Activated naive CD8-positive, alpha-beta T cell treated with anti-CD3 and anti-CD28 coated beads, Interleukin-2, amount 10 ng/mL, durations not matched to agents 7 days and 5 days (primary cell): ENCODE measurements at places on chromosomes 2 and 18. TPM values are rescaled to one million over a fixed set of nuclear protein-coding genes. Genes with fewer than 3 reads are reported as not detected.

DNA sequence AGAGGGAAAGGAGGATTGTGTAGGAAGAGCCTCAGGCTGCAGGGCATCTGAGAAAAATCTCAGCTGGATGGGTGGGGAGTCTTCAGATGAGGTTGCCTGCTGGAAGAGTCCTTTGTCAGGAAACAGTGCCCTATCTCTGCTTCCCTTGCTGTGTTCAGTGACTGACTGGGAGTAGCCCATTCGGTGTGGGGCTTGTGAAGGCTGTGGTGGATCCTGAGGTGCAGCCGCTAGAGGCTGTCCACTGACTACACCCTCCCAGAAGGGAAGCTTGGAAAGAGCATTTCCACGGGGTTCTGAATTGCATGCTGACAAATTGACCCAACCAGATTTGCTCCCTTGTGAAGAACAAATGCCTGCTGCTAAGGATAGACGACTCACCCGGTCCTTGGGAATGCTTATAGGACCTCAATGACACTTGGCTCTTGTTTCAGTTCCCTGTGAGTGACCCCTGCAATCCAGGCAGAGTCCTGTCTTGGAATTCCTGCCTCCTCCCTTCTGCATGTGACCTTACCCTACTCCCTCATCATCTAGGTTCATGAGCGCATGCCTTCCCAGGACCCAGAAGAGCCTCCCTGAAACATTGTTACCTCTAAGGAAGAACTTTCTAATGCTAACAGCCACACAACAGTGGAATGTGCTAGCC, 109.7 kb upstream of the FAM136A start:
- no peak for DNase-seq

GRCh38 chr2:127100251-127101047, 6.5 kb downstream of the BIN1 start:
- no peak for DNase-seq

GRCh38 chr18:23165271-23166068, 30.2 kb downstream of the CABLES1 start:
- DNase-seq: no peak

DNA sequence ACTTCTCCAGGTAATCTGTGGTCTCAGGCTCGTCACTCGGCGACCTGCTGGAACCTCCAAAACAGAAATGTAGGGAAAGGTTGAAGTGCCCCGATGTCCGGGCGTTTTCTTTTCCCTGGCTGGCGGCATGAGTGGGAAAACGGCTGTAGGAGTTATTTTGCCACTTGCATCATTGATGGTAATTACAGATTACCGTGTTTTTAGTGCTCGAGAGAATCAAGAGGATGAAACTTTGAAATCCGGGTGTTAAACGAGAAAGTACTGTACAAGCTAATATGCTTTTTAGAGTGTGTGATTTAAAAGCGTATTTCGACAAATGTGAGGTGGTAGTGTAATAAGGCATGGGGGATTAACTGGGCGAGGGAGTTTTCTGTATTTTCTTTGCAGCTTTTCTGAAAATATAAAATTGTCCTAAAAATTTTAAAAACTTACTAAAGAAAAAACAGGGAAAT, 819 bp downstream of the GRHL1 start:
- DNase-seq: no peak

DNA sequence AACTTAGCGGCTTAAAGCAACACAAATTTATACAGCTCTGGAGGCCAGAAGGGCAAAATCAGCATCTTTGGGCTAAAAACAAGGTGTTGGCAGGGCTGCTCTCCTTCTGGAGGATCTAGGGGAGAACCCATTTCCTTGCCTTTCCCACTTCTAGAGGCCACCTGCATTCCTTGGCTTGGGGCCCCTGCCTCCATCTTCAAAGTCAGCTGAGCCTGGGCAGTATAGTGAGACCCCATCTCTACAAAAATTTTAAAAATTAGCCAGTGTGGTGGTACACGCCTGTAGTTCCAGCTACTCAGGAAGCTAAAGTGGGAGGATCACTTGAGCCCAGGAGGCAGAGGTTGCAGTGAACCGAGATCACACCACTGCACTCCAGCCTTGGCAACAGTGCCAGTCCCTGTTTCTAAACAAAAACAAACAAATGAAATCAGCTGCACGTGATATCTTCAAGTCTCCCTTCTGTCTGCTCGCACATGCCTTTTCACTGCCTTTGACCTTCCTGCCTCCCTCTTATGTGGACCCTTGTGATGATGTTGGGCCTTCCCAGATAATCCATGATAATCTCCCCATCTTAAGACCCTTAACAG, 200.6 kb downstream of the ZFP36L2 start:
- DNase-seq: no peak

Gene ANKRD30B
- not detected for total RNA-seq

Gene SLC11A1
- total RNA-seq: 1.7 TPM

GRCh38 chr2:181240844-181241243, 216.3 kb upstream of the ITGA4 start:
- no peak for DNase-seq

Gene TMEM247
- total RNA-seq: not detected

DNA sequence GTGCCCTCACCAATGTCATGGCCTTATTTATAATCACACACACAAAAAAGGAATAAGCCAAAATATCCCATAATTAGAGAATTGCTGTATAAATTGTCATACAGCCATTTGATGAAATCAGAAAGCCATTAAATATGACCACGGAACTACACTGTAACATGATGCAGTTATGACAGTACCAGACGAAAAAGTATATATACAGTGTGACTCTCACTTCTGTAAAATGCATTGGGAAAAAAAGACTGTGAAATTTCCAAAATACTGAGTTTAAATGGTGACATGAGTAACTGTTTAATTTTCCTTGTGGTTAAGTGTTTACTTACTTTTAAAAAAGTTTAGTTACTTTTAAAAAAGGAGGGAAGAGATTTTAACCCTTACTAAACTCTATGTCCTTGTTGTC, 25.4 kb downstream of the UXS1 start:
- no peak for DNase-seq

- peak; percentile 43 for DNase-seq
These were observed 2.5 kb upstream of the SP100 start for GRCh38 chr2:230413479-230413878.

DNA sequence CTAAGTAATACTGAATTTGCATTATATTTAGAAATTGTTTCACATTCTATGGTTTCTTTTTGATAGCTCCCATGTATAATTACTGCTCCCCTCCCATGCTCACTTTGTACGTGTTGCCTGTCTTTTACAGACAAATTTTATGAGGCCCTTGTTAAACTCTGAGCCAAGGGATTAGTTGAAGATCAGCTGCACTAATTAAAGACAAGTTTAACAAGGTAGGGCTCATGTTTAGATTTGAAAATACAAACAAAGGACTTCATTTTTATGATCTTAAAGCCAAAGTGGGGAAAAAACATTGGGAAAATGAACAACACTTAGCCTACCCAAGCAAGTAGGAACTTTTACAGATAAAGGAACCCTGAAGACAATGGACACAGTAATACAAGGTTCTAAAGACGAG, 46.2 kb downstream of the ARHGAP28 start:
- DNase-seq: no peak

Gene ADD2
- total RNA-seq: 20.9 TPM

GRCh38 chr2:2586931-2587330, 255.9 kb upstream of the MYT1L start:
- DNase-seq: no peak

DNA sequence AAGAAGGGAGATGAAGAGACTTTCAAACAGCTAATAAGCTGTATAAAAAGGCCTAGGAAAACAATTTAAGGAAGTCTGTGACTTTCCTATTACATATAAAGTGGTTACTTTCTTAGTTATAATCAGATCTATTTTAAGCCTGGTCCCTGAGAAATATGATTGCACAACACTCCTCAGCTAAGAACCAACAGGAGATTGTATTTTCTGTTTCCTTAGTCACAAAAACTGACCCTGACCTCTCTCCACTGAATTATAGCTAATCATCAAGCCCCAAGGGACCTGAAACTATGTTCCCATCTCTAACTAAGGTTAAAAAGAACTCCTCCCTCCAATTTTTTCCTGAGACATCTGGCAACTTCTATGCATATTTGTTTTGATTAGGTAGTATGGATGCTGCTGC, 106.9 kb downstream of the ROCK1 start:
- no peak for DNase-seq

DNA sequence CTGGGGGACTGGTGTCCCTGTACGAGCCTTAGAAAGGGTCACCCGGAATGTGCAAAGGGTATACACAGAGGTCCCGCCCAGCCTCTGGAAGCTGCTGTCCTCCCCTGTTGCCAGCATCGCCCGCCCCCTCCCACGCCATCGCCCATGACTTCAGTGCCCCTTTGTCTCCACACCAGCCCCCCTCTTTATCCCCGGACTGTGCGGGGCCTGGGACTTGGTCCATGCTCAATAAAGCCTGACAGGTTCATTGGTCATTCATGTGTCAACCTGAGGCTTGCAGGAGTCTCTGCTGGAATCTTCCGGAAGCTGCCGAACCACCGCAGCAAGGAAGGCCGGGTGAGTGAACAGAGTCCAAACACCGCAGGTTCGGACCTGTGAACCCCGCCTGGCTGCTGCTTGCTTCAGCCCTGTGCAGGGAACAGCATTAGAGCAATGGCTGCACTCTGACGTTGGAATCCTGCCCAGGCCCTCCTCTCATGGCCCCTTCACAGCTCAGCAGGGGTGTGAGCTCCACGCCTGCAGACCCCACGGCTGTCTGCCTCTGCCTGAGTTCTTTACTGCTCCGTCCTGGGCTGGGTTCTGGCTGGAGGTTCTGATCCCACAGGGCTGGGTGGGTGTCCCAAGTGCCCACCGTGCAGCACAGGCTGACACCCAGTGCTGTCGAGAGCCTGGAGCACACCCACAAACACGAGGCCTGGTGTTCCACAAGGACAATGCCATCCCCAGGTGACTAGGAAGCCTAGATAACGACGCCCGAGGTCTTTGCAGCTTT, 96.5 kb downstream of the SEPTIN10 start:
- no peak for DNase-seq

DNA sequence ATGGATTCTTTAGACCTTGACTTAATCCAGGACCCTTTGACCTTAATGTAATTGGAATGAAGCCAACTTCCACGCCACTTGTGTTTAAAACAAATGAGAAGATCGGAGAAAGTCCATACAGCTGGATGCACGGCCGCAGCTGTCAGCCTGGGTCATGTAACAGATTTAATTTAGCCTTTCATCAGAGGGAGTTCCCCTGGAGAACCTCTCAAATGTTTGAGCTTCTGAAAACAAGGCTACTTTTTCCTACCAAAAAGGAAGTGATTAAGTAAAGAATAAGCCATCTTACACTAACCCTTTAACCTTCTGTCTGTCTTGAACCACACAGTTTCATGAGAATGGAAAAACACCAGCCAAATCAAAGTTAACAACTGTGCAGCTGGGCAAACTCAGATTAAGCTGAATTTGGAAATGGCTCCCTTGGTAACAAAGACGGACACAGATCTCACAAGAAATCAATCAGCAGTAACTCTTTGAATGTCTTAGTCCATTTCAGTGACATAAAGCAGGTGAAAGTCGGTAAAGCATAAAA, 103.6 kb downstream of the DOCK10 start:
- no peak for DNase-seq

Gene HOXD11
- total RNA-seq: not detected

GRCh38 chr18:11991021-11991795, 9.9 kb downstream of the IMPA2 start:
- no peak for DNase-seq

- no peak for DNase-seq
These were observed at the start of gene KIF1A for GRCh38 chr2:240819858-240820606. Gene KIF1A, minus strand, starts transcription at chr2:240820219. Its CDS starts 22,467 bp downstream, at chr2:240797752.

- no peak for DNase-seq
These were observed 40.3 kb downstream of the OSBPL6 start for GRCh38 chr2:178234648-178235047.

GRCh38 chr2:51720826-51721225, 688.9 kb upstream of the NRXN1 start:
- DNase-seq: no peak

GRCh38 chr2:24984912-24985311, 13.2 kb upstream of the DNAJC27 start:
- DNase-seq: no peak

DNA sequence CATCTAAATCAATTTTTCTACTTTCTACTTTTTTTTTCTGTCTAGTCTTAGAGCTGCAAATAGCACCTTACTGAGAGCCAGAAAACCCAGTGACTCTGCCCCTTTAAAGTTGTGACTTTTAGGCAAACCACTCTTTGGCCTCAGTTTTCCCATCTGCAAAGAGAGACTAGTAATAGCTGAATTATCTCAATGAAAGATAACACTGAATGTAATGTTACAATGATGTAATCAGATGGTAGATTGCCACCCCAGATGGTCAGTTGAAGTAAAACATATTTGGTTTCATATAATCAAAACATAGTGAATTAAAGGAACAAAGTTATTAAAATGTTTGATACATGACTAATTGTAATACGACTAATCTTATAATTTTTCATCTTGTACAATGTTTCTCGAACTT, 5.0 kb upstream of the APCDD1 start:
- no peak for DNase-seq

GRCh38 chr2:14806613-14807012, 174.1 kb downstream of the LRATD1 start:
- no peak for DNase-seq

Gene ANKRD29
- not detected for total RNA-seq

DNA sequence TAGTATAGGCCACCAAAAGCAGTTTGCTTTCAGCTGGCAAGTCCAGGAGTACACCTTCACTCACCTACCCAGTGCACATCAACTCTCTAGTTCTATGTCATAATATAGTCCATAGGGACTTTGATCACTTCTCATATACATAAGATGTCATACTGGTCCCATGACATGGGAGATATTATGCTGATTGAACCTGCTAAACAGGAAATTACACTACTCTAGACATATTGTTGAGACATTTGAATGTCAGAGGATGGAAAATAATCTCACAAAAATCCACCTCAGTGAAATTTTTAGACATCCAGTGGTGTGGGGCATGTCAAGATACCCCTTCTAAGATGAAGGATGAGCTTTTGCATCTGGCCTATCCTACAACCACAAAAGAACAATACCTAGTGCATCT, 322.5 kb downstream of the EN1 start:
- no peak for DNase-seq

Gene ELMOD3
- 23.1 TPM for total RNA-seq

GRCh38 chr2:45826884-45827635, 175.6 kb downstream of the PRKCE start:
- DNase-seq: no peak

DNA sequence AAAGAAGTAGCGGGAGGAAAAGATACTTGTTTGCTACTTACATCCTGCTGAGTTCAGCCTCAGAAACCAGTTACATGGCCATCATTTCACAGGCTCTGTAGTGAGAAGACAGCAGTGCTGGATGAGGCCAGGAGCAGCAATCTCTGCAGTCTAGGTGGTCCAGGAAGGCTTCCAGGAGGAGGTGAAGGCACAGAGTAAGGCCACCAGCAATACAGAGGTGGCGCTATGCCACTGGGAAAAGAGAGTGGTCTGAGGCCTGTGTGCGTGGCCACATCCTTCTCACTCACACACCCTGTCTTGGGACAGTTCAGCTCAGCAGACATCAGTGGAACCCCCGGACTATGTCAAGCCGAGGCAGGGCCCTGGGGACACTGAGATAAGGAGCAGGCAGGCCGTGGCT, 162.7 kb downstream of the KLHL29 start:
- no peak for DNase-seq

Gene C1QL2
- not detected for total RNA-seq
